ENCODE measurements at places on chromosomes 11 and 22. TPM values are rescaled to one million over a fixed set of nuclear protein-coding genes. Genes with fewer than 3 reads are reported as not detected.

The TTC36 gene
- total RNA-seq = 0.86 TPM

The BBOX1 gene
- total RNA-seq = not detected

The EFCAB6 gene
- 1.1 TPM for total RNA-seq

The POU2F3 gene
- total RNA-seq = not detected

The TRIM22 gene
- total RNA-seq = 57.0 TPM

The VPREB3 gene
- not detected for total RNA-seq

The OR8U1 gene
- not detected for total RNA-seq

The MFNG gene
- not detected for total RNA-seq
